ENCODE measurements at places on chromosomes 11 and 22.

DNA sequence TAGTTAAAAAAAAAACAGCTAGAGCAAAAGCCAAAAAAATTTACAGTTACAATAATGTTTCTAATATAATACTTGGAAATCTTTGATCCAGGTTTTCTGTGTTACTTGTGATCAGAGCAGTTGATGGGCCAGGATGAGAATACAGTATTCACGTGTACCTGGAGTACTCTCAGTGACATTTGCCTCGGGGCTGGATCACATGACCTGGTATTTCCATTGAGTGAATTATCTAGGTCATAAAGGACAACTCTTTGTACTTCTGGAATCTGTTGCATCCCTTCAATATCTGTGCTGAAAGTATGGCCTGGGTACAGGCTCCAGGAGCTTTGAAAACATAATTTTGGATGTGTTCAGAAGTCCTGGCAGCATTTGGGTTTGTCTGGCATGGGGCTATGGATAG, 93.5 kb downstream of the GRAMD1B start:
- no peak for DNase-seq

- DNase-seq = no peak
These were observed 26.5 kb upstream of the PSMA1 start for GRCh38 chr11:14546672-14547071.

DNA sequence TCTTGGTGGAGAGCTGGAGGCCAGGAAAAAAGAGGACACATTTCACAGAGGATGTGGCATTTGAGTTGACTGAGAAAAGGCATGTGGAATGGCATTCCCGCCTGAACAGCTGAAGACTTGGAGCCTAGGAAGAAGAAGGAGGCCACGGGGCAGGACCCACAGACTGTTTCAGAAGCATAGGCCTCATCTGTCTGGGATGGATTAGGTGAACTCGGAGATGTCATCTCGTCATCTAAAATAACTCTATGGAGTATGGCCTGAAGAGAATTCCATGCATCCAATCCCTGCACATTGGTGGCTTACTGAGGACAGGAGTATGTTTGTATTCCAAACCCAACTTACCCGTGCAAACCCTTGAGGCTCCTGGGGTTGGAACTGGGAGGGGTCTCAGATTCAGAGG, 16.4 kb downstream of the SPATA19 start:
- no peak for DNase-seq

- DNase-seq = no peak
These were observed 78.3 kb downstream of the BBOX1 start for GRCh38 chr11:27118949-27119348.

All from GOT3 (cell line).